Left hindlimb (tissue), 1 donor: ENCODE measurements at places on chromosomes 2 and 18.

GRCh38 chr2:1900732-1901131 lies 156.4 kb upstream of the PXDN start:
- no peak for DNase-seq

DNA sequence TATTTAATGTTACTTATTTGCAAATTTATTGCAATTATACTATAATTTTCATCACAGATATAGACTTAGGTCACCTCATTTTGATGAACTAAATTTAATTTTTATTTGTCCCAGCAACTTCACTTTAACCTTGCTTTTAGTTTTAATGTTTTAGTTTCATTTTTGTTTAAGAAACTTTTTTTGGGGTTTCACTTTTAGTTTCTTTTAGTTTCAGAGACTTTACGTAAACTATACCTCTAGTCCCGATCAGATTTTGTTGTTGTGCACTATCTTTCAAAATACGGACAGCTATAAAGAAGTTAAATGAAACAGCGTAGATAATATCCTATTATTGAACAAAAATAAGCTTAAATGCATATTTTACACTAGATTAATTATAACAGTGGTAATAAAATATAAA lies 460.5 kb downstream of the ERBB4 start:
- no peak for DNase-seq

GRCh38 chr2:20666005-20666303 lies 990 bp upstream of the GDF7 start:
- DNase-seq, result no peak

- DNase-seq, result no peak
Observed at GRCh38 chr18:13138420-13139139, 80.0 kb upstream of the LDLRAD4 start.

DNA sequence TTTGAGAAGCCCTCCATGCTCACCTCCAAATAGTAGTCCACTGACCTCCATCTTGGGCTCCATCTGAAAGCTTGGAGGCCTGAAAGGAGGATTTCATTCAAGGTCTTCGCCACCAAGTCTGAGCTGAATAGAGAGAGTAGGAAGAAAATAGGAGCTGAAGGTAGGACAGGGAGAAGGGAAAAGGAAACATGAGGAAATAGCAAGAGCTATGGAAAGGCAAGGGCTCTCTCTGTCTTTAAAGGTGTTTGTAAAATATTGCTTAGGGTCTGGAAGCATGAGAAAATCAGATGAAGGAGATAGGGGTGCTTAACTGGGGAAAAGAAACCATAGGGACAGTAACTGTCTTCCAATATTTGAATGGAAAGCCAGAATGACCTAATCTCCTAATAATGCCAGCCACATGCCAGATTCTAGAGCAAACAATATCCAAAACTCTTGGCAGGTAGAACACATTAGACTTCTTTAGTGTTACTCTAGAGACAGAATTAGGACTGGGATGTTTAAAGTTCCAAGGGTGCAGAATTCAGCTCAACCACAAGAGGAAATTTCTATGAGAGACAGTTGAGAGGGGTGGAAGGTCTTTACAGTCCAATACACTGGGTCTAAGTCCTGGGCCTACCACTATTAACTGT lies 67.4 kb downstream of the NAB1 start:
- no peak for DNase-seq

- DNase-seq, result no peak
Observed at GRCh38 chr18:46360866-46361265, 256.7 kb downstream of the HAUS1 start.

- DNase-seq, result no peak
Observed at GRCh38 chr2:194087089-194087958, 1569.7 kb upstream of the SLC39A10 start.

DNA sequence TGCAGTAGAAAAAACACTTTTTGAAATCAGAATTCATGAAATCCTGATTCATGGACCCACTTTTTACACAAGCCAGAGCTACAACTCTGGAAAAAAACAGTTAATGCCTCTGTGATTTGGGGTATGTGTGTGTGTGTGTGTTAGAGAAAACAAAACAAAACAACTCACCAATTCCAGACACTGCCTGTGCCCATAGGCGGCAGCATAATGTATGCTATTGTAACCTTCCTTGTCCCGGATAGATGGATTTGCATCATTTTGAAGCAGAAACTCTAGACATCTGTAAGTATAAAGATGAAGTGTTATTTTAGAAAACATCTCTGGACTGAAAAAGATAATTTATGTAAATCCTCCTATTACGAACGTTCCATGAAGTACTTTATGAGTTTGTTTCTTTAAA lies 152.0 kb upstream of the PGAP1 start:
- DNase-seq, result no peak

DNA sequence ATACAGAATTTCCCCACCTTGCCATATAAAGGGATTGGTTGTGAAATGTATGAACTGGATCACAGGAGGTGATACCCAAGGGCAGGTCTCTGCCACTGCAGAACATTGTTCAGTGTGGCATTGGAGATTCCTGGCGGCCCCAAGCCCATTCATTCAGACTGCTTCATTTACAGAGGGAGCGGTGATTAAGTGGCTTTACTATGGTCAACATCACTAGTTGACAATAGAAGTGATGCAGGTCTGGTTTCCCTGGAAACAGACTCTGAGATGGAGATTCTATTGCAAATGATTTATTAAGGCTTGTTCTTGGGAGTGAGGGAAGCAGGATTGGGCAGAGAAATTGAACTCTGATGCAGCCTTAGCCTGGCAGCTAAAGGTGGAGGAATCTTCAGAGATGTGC lies 62.4 kb downstream of the ZDBF2 start:
- no peak for DNase-seq

- DNase-seq, result no peak
Observed at GRCh38 chr2:36403675-36404230, 48.2 kb downstream of the CRIM1 start.
